T-helper 1 cell (primary cell): ENCODE measurements at places on chromosomes 13 and 19.

DNA sequence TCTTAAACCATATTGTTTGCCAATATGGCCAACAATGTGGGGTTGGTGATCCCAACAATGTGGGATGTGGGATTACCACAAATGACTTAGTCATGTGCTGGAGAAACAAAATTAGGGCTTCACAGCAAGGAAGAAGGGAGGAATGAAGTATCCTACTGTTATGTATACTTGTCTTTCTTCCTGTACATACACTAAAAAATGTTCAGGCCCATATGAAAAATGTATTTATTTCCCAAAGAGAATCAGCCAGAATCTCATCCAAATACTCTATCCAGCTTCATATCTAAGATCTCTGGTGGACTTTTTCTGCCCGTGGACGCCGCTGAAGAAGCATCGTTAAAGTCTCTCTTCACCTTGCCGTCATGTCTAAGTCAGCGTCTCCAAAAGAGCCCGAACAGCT, at the start of gene HNRNPA1L2:
Gene HNRNPA1L2, plus strand, starts transcription at position 301 of the 400 bp plus-strand sequence. Its CDS starts 62 bp downstream, at position 363.
- DNase-seq = no peak

- no peak for DNase-seq
Observed at GRCh38 chr19:49520705-49521319, 7.0 kb upstream of the RCN3 start.

- DNase-seq = no peak
Observed at GRCh38 chr19:17049711-17050280, 23.2 kb upstream of the CPAMD8 start.

DNA sequence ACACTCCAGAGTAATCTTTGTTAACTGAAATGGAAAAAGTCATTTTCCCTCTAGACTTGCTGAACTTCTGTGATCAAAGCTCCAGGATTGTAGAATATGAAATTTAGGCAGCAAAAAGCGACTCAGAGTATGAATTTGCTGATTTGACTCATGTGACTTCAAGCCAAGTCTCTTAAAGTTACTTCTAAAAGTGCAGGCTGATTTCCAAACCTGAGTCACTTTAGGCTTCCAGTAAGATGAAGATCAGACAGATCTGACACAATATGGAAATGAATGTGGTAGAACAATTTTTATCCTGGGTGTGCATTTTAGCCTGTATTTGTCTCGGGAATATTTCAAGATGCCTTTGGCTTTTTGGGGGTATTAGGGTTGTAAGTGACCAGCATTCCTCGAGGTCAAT, 151.0 kb upstream of the TMTC4 start:
- no peak for DNase-seq

DNA sequence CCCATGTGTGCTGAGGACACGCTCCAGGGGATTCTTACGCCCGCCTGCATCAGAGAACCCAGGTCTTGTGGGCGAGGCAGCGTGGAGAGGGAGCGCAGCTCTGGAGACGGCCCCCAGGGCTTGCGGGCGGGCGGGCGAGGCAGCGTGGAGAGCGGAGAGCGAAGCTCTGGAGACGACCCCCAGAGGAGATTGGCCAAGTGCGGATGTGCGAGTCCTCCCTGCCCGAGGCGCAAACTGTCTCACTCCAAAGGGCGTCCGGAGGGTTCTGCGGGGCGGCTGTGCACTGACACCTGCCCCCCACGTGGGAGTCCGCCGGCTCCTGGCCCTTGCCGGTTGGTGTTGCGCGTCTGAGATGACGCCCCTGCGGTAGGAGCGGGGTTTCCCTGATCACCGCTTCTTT, 39.8 kb downstream of the MCF2L start:
- no peak for DNase-seq

GRCh38 chr19:47156861-47157430, 26.3 kb downstream of the SAE1 start:
- no peak for DNase-seq

- DNase-seq = no peak
Observed at GRCh38 chr13:70188567-70188966, 80.3 kb upstream of the KLHL1 start.

GRCh38 chr13:98405690-98406344, 171.1 kb downstream of the STK24 start:
- DNase-seq = no peak

DNA sequence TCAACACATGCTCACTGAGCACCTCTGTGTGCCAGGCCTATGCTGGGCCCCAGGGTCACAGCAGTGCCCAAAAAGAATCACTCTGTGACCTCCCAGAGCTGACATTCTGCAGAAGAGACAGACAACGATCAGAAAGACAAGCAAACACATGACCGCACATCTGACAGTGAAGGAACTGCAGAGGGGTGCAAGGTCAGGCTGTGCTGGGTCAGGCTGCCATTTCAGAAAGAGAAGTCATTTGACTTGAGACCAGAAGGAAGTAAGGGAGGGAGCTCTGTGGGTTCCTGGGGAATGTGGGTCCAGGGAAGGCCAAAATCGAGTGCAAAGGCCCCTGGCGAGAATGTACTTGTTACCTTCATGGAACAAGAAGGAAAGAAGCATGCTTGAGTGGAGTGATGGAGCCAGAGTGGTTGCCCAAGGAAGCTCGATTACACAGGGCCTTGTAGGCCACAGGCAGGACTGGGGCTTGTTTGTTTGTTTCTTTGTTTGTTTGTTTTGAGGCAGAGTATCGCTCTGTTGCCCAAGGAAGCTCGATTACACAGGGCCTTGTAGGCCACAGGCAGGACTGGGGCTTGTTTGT, 11.4 kb upstream of the CD22 start:
- no peak for DNase-seq

DNA sequence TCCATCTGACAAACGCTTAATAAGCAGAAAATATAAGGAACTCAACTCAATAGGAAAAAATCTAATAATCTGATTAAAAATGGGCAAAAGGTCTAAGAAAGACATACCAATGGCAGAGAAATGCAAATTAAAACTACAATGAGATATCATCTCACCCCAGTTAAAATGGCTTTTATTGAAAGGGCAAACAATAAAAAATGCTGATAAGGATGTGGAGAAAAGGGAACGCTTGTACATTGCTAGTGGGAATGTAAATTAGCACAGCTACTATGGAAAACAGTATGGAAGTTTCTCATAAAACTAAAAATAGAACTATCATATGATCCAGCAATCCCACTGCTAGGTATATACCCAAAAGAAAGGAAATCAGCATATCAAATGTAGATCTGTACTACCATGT, 508.8 kb upstream of the GPC6 start:
- DNase-seq = no peak

- no peak for DNase-seq
Observed at GRCh38 chr13:90091611-90092010, 1255.9 kb upstream of the MIR17HG start.

DNA sequence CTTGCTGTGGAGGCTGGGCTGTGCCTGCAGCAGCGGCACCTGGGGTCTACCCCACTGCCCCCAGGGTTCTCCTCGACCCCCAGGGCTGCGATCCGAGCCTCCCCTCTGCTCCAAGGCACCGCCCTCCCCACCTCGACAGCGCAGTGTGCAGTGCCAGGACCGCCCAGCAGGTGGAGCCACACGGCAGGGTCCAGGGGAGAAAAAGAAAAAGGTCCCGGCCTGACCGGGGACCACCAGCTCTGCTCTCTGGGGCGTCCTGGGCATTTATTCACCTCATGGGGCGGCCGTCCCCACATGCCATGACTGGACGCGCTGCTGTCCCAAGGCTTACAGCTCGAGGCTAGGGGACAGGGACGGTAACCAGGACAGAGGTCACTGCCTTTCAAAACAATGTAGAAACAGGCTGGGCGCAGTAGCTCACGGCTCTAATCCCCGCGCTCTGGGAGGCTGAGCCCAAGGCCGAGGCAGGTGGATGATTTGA, 10.6 kb downstream of the REXO1 start:
- peak; percentile 51 for DNase-seq
